ENCODE measurements at places on chromosomes 13 and 19.
A peak's percentile ranks its signal among the peaks of the same experiment; 100 is the strongest.

GRCh38 chr19:45050036-45050435, 11.2 kb downstream of the CLASRP start:
- DNase-seq, result no peak

- DNase-seq, result no peak
These were observed 22.5 kb upstream of the KLF2 start for GRCh38 chr19:16301999-16302694.

DNA sequence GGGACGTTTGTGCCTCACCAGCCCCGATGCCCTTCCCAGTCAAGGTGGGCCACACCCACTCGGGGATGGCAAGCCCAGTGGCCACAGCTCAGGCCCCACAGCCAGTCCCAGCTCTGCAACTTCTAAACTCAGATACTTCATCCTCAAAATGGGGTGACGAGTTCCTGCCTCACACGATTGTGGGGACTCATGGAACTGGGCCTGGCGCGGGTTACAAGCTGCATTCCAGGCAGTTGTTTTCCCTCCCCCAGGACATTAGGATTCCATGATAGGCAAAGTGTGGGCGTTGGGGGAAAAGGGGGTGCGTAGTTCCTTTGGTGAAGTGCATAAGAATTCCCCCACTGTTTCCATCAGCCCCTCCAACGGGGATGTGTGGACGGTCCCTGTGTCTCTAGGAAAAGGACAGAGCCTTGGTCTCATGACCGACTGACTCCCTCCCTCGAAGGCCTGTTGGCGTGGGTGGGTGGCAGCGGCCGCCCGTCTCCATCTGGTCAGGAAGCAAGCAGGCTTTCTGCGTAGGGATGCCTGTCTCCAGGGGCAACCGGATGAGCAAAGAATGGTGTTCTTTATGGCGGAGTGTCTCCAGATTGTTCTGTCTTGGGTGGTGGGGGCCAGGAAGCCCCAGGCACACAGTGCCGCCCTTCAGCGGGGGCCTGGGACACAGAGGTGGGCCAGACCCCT, 21.1 kb upstream of the NPAS1 start:
- DNase-seq, result no peak

GRCh38 chr19:51905206-51905605, 389 bp upstream of the ZNF649 start:
- no peak for DNase-seq

DNA sequence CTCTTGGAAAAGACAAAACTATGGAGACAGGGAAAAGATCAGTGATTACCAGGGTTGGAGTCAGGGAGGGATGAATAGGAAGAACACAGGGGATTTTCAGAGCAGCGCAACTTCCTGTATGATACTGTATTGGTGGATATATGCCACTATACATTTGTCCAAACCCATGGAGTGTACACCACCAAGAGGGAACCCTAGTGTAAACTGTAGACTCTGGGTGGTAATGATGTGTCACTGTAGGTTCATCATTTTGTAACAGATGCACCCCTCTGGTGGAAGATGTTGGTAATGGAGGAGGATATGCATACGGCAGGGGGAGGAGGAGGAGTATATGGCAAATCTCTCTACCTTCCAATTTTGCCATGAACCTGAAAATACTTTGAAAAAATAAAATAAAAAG, 68.1 kb downstream of the UFM1 start:
- DNase-seq, result no peak

DNA sequence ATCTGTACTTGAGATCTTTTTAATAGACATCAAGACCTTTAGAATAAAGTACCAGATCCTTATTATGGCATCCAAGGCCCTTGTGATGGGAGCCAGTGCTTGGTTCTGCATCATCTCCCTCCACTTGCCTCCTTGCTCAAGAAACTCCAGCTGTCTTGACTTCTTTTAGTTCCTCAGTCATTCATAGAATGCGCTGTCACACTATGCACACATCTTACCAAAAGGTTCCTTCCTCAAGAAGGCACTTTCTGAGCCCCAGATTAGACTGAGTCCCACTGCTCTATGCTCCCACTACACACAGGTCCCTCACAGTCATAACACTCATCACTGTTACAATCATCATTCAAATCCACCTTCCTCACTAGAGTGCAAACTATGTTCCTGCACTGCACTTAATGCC, 57.8 kb upstream of the ITM2B start:
- DNase-seq, result no peak

GRCh38 chr19:39996218-39996810, 546 bp upstream of the ZNF546 start:
- DNase-seq, result no peak

- no peak for DNase-seq
These were observed 38.4 kb downstream of the ACTN4 start for GRCh38 chr19:38685666-38686529.

DNA sequence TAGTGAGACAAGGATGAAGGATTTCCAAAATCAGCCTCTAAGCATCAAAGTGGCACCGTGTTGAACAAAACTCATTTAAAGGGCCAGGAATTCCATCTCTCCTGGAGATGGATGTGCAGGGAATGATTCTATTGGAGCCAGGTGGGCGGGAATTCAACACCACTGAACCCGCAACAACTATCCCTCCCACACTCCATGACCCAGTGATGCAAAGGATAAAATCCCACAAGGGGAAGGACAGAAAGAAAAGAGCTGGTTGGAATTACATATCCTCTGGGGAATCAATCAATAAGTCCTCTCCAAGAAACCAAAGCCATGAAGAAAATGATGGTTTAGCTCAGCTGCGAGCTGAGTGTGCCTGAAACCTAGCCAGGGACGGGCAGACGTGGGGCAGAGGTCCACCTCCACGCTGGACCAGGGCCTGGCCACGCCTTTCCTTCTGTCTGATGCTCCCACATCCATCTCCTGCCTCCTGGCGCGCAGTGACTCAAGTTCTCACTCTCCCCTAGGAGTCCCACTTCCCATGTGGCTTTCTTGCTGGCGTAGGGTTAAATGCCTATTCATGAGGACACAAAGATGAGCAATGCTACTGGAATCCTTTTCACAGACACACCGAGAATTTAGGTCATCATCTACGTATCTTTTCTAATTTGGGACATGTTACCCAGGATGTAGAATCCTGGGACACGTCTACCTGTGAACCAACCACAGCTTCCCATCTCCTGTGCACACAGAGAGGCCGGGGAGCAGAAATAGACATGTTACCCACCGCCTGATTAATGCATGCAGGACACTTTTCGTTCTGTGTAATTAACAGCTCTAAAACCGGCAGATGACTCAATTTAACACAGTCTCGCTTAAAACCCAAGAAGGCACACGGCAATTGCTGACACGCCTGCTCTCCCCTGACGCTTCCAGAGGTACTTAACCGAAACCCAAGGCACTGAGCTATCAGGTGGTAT, 48.6 kb downstream of the PEPD start:
- no peak for DNase-seq

- DNase-seq, result no peak
These were observed 24.2 kb downstream of the RASA3 start for GRCh38 chr13:114108141-114108761.

- DNase-seq, result peak; percentile 83
These were observed 1.4 kb upstream of the CCDC97 start for GRCh38 chr19:41308450-41309179.

- no peak for DNase-seq
These were observed 7.0 kb upstream of the LILRA4 start for GRCh38 chr19:54345938-54346386.

GRCh38 chr19:7522923-7523667, 671 bp downstream of the MCOLN1 start:
- DNase-seq, result no peak

DNA sequence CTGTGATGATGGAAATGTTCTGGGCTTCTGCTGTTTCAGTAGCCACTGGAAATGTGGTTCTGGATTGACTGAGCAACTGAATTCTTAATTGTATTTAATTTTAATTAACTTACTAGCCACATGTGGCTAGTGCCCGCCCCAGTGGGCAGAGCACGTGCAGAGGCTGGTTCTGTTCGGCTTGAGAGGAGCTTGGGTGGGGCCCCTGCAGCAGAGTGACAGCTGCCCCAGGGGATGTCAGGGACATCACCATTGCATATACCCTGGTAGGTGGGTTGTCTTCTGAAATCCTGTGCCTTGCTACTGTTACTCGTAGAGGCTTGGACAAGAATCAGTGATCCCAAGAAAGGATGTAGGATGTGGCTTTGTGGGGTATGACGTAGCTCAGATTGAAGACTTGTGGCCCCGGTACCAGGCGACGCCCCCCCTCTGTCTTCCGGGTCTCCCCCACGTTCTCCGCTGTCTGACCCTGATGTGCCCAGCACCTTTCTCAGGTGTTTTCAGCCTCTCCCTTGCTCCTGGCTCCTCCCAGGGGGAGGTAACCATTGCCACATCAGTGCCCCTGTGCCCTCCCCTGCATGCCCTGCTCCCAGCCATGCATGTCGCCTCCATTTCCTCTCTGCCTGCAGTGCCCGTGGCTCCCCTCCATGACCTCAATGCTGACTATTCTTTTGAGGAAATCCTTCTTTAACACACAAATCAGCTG, 102.6 kb upstream of the RNF113B start:
- peak; percentile 31 for DNase-seq

DNA sequence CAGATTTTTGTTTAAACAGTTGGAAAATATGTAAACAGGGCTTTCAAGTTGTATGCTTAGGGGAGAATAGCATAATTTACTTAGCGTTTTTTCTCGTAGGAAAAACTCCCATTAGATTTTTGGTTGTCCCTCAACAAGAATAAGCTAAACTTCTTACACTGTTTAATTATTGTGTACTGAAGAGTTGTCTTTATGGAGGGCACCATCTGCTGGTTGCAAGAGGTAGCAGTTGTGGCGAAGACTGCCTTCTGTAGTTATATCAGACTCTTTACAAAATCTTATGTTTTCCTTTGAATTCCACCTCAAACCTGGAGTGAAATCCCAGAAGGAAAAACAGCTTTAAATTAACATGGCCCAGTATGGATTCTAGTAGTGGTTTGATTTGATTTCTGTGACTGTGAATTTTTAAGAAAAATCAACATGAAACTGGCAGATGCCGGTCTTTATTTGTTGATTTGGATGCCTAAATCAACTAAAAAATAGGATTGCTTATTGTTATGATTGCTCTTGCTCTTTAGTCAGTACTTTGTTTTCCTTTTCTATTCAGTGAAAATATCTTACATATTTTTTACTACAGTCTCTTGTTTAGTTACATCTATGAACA, 53.4 kb downstream of the PDS5B start:
- DNase-seq, result peak; percentile 3

DNA sequence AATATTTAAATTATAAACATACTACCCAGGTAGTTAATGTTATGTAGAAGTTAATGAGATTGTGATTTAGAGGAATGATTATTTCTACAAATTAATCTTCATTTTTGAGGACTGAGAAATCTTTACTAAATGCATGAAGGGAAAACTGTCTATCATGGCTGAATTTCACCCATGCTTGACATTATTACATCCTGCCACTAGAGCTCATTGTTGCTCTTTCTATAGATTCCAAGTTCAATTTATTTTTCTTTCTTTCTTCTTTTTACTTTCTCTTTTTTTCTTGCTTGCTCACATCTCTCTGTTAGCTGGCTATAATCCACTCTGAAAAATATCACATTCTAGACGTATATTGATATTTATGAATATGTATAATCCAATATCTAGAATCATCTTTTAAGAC, 505.0 kb upstream of the KLHL1 start:
- DNase-seq, result no peak

- no peak for DNase-seq
These were observed 45.3 kb downstream of the NFIC start for GRCh38 chr19:3411636-3412035.

GRCh38 chr13:73952648-73953047, 181.6 kb downstream of the KLF12 start:
- DNase-seq, result no peak

DNA sequence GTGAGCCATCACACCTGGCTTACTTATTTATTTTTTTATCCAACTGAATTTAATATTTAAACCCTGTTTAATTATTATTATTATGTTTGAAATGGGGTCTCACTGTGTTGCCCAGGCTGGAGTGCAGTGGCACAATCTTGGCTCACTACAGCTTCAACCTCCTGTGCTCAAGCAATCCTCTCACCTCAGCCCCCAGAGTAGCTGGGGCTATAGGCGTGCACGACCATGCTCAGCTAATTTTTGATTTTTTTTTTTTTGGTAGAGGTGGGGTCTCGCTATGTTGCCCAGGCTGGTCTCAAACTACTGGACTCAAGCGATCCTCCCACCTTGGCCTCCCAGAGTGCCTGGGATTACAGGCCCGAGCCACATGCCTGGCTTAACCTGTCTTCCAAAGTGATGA, 32.5 kb downstream of the SPTBN4 start:
- DNase-seq, result no peak
